A549 treated with DMSO at 1 μM for 4 hours (cell line): ENCODE measurements at places on chromosomes 3 and 15. TPM values are rescaled to one million over a fixed set of nuclear protein-coding genes. Genes with fewer than 3 reads are reported as not detected.

Gene CFAP44
- total RNA-seq, result 0.73 to 2.6 TPM (median 1.9 TPM) in 5 replicates

Gene CHST14
- total RNA-seq, result 14.7 to 21.4 TPM (median 18.3 TPM) in 5 replicates

Gene MEX3B
- 4.6 to 6.7 TPM (median 5.4 TPM) in 5 replicates for total RNA-seq

Gene MKRN2OS
- total RNA-seq, result not detected in 5 replicates

Gene SPTSSB
- total RNA-seq, result not detected in 5 replicates

Gene MUC20
- total RNA-seq, result 0.36 to 1.1 TPM (median 0.57 TPM) in 5 replicates

Gene P2RY14
- not detected in 5 replicates for total RNA-seq

Gene GABRR3
- not detected in 5 replicates for total RNA-seq
